ENCODE measurements at places on chromosomes 4 and X.

GRCh38 chrX:11423362-11423818, 130.2 kb downstream of the AMELX start:
- no peak for DNase-seq

GRCh38 chrX:143663755-143664154, 27.9 kb upstream of the SLITRK4 start:
- no peak for DNase-seq

GRCh38 chr4:119898211-119898610, 168.4 kb downstream of the MAD2L1 start:
- no peak for DNase-seq

GRCh38 chr4:110361921-110362320, 114.0 kb upstream of the ENPEP start:
- no peak for DNase-seq

- no peak for DNase-seq
Observed at GRCh38 chrX:110669572-110669971, 126.0 kb downstream of the CHRDL1 start.

DNA sequence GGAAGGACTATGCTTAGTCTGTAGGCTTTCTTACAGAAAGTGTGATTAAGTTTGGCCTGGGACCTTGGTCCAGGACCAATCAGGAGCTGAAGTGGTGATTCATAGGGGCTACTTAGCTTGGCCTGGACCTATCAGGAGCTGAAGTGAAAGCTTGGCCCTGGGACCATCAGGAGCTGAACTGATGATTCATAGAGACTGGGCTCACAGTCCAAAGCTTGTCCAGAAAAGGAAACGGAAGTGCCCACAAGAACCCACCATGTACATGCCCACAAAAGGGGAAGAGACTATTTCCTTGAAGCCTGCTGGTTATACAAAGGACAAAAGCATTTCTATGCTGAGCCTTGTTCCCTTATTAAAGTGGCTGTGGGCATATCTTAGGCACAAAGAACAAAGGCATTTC, 12.6 kb downstream of the TENT5D start:
- no peak for DNase-seq

- DNase-seq, result no peak
Observed at GRCh38 chr4:40940317-40940741, 190.6 kb downstream of the NSUN7 start.

DNA sequence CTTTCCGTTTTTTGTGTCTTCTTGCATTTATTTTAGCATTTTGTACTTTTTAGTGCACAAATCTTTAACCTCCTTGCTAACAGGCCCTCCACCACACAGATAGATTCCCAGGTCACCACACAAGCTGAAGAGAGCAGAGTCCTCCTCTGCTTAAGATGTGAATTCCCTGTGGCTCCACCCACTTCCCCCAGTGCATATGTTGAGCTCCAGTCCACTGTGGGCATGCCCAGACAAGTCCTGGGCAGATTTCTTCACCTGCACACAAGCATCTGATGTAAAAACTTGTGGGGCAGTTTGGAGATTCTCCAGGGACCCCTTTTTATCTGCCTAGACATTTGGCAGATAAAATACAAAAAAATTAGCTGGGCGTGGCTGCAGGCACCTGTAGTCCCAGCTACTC, 19.8 kb upstream of the PASD1 start:
- DNase-seq, result no peak

- DNase-seq, result no peak
Observed at GRCh38 chrX:40471965-40472648, 108.7 kb upstream of the ATP6AP2 start.
